ENCODE measurements at places on chromosomes 4 and X.

- DNase-seq: no peak
Measured at GRCh38 chr4:107379054-107379869, 340.8 kb downstream of the PAPSS1 start.

GRCh38 chrX:44785652-44786051 is 58.2 kb upstream of the DUSP21 start:
- DNase-seq: no peak

- no peak for DNase-seq
Measured at GRCh38 chr4:93299118-93299517, 529.4 kb upstream of the ATOH1 start.

DNA sequence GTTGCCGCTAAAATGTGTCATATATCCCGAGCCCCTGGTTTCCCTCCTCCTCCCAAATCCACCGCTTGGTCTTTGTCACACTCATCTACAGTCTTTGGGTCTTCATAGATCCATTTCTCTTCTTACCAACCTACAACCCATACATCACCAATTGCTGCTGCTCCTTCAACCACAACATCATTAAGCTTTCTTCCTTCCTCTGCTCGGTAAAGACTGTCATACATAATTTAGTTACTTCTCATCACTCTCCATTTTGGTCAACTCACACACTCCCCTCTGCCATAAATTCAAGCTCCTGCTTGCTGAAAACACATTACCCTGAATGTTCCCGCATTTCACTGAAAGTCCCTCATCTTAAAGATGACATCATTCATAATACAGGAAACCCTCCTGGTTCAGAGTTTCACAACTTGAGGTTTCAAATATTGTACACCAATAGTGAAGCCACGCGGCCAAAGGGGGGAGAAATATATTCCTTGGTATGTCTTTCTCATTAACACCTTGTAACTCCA is 1.7 kb upstream of the DCTD start:
- DNase-seq: peak; percentile 21

GRCh38 chrX:86171366-86171765 is 23.1 kb downstream of the DACH2 start:
- no peak for DNase-seq

- DNase-seq: no peak
Measured at GRCh38 chrX:69389101-69389501, 115.0 kb upstream of the NALF2 start.

GRCh38 chr4:151304755-151305154 is 20.6 kb downstream of the SH3D19 start:
- DNase-seq: no peak

DNA sequence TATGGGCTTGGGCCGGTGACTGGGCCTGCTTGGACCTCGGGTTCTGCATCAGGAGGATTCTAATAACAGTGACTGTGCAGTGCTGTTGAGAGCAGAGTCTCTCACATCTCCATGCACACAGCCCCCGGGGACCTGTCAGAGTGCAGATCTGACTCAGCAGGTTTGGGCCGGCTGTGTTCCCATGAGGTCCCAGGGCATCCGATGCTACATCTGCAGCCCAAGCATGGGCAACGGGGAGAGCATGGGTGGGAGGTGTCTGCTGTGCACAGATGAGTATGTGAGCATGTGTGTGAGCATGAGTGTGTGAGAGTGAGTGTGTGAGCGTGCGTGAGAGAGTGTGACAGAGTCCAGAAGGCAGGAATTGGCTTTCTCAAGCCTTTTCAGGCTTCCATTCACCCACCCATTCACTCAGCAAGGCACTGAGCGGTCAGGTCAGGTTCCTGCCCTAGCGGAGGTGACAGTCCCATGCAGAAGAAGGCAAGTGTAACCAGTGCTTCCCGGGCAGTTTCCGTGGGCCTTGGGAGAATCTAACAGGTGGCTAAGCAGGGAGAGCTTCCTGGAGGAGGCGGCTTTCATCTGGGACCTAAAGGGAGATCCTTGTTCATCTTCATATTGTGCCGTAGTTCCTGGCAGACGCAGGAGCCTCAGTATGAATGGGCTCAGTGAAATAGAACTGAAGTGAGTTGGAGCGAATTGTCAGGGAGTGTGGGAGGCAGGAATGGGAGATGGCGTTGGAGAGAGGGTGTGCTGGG is 62.6 kb downstream of the SORCS2 start:
- DNase-seq: no peak

DNA sequence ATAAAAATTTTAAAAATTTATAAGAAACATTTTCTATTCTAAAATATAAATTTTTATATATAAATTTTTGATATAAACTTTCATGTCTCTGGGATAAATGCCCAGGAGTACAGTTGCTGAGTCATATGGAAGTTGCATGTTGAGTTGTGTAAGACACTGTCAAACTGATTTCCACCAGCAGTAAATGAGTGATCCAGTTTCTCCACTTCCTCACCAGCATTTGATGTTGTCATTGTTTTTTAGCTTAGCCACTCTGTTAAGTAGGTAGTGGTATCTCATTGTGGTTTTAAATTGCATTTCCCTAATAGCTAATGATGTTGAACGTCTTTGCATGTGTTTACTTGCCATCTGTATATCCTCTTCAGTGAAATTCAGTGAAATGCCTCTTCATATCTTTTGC is 66.5 kb downstream of the MAMLD1 start:
- peak; percentile 51 for DNase-seq

- DNase-seq: no peak
Measured at GRCh38 chr4:27720010-27720766, 859.5 kb downstream of the STIM2 start.

DNA sequence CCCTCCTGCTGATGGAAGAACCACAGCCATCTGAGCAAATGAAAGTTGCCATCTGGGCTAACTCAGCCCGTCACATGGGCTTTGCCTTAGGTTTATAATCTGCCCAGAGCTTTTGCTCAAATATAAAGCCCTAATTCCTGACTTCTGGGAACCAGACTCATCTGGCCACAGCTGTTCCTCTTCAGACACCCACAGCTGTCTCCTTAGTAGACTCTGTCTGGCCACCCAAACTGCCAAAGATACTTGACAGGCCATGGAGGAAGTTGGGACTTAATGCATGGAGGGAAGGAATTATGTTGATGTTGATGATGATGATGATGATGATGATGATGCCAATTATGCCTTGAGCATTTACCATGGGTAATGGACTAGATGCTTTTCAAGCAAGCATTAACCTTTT is 8.0 kb downstream of the LGI2 start:
- DNase-seq: no peak

GRCh38 chr4:53043055-53043454 is 180.9 kb downstream of the RASL11B start:
- no peak for DNase-seq

DNA sequence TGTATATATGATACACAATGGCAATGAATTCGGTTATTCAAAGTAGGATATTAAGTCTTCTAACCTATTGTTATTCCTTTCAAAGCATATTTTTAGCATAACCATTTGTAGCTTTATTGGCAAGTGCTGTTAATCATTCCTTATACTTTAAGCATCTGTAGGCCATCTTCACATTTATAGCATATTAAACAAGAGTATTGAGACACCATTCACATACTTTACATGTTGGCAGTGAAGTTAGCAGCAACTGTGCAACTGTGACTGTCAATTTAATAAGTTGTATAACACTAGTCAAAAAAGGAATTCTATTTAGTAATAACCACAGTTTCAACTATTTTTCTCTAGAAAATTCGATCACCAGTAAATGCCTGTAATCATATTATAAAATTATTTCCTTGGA is 107.3 kb upstream of the MYOZ2 start:
- DNase-seq: no peak

DNA sequence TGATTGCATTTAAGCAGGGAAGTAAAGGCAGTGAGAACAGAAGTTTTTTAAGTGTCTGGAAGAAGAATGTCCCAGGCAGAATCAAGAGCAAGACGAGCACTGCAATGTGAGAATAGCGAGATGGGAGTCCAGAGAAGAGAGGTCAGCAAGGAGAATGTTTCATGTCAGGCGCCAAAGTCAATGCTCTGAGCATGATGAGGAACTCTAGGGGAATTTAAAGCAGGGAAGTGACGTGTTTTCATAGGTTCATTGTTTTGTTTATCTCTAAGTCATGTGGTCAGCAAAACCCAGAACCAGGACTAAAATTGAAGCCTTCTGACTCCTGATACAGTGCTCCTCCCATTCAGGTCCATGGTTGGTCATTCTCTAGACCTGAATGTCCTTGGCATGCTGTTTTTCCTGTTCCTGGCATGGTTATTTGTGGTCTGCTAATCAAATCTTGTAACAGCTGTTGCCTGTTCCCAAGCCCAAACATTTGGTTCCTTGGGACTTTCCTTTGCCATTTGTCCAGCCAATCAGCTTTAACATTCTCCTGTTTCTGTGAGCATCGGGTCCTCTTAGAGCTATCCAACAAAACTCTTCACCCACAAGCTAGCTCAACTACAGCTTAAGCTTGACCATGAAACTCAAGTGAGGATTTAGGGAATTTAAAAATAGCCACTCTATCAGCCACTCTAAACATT is 37.7 kb downstream of the PTCHD1 start:
- DNase-seq: no peak

- no peak for DNase-seq
Measured at GRCh38 chr4:186298031-186298647, 32.1 kb downstream of the F11 start.

DNA sequence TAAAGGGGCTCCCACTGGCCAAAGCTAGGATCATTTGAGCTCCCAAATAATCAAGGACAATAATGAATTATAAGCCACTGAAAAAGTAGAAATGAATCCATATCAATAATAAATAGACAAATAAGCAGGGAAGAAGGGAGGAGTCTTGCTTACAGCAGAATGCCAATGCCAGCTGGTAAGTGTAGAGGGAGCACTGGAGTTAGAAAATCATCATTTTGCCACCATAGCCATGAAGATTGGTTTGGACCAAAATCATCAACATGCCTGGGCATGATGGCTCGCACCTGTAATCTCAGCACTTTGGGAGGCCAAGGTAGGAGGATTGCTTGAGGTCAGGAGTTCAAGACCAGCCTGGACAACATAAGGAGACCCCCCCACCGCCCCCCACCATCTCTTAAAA is 20.4 kb upstream of the SH3KBP1 start:
- no peak for DNase-seq

GRCh38 chr4:35025152-35025834 is 1219.0 kb downstream of the ARAP2 start:
- no peak for DNase-seq

GRCh38 chr4:3512719-3513118 is 19.5 kb downstream of the LRPAP1 start:
- DNase-seq: no peak

DNA sequence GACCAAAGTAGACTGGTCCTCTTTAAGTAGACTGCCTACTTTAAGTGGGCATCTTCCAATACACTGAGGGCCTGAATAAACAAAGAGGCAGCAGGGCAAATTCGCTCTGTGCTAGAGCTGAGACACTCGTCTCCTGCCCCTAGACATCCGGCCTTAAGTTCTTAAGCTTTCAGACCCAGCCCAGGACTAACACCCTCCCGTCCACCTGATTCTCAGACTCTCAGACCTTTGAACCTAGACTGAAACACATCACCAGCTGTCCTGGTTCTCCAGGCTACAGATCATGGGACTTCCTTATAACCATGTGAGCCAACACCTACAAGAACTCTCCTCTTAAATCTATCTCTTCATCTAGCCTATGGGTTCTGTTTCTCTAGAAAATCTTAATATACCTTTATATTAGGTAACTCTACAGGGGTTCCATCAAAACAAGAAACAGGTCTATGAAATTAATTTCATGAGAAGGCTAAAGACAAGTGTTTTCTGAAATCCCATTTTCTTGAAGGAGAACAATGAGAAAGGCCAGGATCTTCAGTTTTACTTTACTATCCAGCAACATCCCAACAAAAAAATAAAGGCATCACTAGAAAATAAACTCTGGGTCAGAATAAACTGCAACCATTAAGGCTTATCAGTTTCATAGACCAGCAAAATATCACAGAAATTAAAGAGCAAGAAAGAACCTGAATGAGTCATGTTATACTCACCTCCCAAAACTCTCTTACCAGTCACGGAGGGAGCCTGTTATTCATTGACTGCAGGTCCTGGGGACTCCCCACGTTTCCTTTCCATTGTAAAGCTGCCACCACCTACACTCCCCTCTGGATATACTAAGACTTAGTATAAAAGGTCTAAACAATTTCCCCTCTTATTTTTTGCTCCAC is 14.8 kb downstream of the ADGRA3 start:
- no peak for DNase-seq

- DNase-seq: no peak
Measured at GRCh38 chrX:18465051-18465450, 39.6 kb downstream of the CDKL5 start.

GRCh38 chrX:72123471-72124185 is 8.1 kb downstream of the RTL5 start:
- DNase-seq: no peak

Measured in GF-D8 (cell line).